ENCODE measurements at places on chromosomes 12 and 14.

GRCh38 chr12:98786653-98787052, 141.6 kb downstream of the APAF1 start:
- DNase-seq: no peak

- no peak for DNase-seq
Observed at GRCh38 chr12:50032854-50033581, 7.7 kb upstream of the RACGAP1 start.

- DNase-seq: no peak
Observed at GRCh38 chr14:89186856-89187376, 230.1 kb downstream of the FOXN3 start.

- no peak for DNase-seq
Observed at GRCh38 chr12:4833053-4833452, 76.7 kb upstream of the KCNA1 start.

DNA sequence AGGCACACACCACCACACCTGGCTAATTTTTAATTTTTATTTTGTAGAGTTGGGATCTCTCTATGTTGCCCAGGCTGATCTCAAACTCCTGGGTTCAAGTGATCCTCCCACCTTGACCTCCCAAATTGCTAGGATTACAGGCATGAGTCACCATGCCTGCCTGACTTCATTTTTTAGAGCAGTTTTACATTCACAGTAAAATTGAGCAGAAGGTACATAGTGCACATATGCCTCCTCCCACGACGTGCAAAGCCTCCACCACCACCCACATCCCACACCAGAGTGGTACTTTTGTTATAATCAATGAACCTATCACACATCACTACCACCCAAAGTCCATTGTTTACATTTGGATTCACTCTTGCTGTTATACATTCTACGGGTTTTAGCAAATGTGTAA, 62.5 kb upstream of the PLEKHG3 start:
- no peak for DNase-seq

DNA sequence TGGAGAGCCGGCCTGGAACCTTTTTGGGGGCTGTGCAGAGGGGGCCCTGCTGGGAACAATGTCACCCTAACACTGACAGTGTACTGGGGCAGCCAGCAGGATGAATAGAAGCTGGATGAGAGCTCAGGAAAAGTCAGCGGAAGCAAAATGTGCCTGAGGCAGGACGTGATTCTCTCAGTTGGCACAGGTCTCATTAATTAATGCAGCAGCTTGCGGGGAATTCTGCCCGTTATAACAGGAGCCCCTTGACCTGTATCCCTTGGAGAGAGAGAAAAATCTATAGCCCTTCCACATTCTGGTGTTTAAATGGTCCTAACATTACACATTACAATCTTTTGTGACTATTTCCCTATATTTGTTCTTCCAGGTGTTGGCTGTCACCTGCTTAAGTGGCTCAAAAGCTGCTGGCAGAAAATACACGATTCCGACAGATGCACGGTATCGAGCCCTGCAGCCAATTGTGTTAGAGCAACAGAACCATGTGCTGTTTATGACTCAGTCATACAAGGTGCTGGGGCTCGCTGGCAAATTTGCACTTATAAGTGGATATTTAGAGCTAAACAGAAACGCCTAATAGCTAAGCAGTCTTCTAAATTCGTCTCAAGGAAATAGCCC, 854.7 kb downstream of the AACS start:
- no peak for DNase-seq

DNA sequence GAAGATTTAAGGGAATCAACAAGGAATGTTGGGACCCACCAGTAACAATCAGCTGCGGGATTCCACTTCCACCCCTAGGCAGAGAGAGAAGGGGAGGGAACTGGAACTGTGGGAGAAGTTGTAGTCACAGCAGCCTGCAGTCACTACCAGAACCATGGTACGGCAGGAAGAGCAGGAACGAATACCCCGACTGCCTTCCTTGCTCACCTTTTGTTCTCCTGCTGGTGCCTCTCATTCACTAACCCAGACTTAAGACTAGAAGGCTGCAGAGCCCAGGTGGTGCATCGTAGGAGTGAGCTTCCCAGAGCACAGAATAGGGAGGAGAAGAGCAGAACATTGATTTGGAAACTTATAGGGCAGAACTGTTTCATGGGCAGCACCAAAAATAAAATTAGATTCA, 154.2 kb downstream of the DYRK2 start:
- DNase-seq: no peak

DNA sequence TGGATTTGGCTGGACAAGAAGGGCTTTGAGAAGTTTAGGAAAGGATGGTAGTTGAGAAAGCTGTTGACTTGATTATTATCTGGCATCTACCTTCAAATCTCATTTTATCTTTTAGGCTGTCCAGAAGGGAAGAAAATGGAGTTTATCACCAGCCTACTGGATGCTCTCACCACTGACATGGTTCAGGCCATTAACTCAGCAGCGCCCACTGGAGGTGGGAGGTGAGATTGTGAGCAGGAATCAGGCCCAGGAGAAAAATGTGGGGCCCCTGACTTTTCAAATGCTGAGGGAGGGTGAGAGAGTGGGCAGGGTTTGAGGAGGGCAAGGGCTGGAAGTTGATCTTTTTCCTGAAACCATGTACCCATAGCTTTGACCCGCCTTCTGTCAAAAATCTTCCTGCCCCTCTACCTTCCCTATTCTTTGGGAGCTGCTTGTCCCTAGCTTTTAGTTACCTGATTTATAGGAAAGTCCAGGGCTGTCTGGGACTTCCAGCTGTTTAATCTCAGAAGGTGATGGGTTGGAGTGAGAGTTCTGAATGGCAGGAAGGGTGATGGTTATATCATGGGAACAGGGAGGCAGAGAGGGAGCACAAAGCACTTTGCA, 134.2 kb downstream of the SMOC1 start:
- peak; percentile 42 for DNase-seq

GRCh38 chr12:95014554-95014953, 11.1 kb upstream of the NDUFA12 start:
- no peak for DNase-seq

GRCh38 chr12:6699989-6700645, 498 bp downstream of the PIANP start:
- no peak for DNase-seq

GRCh38 chr12:3896801-3897351, 23.7 kb upstream of the PARP11 start:
- DNase-seq: no peak

- no peak for DNase-seq
Observed at GRCh38 chr12:59401862-59402261, 194.0 kb upstream of the SLC16A7 start.

GRCh38 chr12:131047789-131048610, 94.3 kb downstream of the ADGRD1 start:
- DNase-seq: no peak

DNA sequence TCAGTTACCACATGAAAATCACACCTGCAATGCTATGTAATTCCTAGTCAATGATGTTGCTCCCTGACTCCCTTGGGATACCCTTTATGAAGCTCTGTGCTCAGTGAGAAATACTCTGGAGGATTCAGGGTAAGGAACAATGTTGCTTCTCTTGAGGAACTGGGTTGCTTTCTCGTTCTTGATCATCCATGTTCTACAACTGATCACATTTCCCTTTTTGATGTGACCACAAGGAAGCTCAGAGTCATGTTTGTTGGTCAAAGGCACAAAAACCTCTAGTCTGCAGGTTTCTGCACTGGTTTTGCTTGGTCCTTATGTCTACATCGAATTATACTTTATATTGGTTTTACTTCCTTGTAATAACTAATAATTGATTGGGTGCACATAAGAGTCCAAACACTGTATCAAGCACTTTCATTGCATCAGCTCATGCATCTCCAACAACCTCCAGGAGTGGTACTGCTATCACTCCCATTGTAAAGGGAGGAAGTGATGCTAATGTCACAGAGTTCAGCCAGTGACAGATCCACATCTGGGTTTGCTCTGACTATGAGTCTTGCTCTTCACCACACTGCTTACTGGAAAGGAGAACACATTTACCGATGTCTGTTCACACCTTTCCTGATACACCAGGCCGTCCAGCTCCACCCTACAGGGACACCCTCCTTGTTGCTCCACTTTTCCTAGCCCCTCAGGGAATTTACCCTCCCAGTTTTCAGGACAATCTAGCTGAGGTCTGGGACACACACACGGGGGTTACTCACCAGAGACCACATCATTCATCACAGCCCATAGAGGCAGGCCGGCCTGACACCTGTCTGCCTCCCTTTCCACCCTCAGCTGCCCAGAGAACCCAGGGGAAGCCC, 41.0 kb downstream of the CMKLR1 start:
- DNase-seq: no peak

- no peak for DNase-seq
Observed at GRCh38 chr12:107580750-107581618, 104.6 kb upstream of the PWP1 start.

DNA sequence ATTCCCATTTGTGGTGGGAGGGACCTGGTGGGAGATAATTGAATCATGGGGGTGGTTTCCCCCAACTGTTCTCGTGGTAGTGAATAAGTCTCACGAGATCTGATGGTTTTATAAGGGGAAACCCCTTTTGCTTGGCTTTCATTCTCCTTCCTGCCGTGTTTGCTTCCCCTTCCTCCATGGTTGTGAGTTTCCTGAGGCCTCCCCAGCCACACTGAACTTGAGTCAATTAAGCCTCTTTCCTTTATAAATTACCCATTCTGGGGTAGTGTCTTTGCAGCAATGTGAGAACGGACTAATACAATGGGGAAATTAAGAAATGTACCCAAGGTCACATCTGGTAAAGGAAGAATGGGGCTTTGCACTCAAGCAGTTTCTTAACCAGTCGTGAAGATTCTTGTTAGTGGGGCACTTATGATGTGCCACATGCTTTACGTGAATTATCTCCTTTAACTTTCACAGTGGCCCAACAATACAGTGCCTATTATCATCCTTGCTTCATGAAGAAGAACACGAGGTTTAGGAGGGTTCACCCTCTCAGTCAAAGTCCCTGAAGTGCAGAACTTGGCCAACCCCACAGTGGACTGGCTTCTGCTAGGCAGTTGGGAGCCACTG, 234.3 kb downstream of the EFCAB11 start:
- no peak for DNase-seq

DNA sequence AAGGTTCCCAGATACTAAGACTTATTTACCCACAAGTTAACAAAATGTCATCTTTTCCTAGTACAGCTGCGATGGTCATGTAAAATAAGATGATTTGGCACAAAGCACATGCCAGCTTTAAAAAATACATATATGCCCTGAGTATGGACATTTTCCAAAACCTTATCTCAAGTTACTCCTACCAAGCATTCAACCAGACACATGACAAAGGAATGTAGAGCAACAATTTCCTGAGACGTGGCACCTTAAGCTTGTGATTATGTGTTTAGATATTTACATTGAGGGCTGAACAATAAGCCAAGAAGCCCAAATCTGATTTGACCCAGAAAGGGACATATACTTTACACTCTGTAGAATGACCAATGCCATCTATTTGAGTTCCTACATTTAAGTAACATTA, 24.5 kb upstream of the OVCH1 start:
- DNase-seq: no peak

DNA sequence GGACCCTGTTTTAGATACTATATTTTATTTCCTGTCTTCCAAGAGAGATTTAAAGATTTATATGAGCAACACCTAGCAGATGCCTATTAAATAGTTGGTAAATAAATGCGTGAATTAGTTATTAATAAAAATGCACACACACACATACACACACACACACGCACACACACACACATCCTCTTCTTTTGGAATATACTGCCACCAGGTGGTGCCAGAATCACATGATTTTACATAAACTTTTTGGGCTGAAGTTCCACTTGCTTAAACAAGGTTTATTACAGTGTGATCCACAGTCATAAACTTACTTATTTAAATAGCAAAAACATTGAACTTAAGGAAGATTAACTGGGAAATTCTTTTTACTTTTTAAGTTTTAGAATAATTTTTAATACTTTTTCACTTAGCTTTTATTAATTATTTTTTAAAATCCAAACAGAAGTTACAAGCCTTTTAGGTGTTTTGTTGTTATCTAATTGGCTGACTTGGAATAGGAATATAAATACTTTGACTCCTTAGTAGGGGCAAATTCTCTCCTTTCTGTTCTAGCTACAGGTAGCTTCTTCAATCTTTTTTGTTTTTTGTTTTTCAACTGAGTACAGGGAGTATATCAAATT, 17.5 kb downstream of the RAD51B start:
- no peak for DNase-seq

DNA sequence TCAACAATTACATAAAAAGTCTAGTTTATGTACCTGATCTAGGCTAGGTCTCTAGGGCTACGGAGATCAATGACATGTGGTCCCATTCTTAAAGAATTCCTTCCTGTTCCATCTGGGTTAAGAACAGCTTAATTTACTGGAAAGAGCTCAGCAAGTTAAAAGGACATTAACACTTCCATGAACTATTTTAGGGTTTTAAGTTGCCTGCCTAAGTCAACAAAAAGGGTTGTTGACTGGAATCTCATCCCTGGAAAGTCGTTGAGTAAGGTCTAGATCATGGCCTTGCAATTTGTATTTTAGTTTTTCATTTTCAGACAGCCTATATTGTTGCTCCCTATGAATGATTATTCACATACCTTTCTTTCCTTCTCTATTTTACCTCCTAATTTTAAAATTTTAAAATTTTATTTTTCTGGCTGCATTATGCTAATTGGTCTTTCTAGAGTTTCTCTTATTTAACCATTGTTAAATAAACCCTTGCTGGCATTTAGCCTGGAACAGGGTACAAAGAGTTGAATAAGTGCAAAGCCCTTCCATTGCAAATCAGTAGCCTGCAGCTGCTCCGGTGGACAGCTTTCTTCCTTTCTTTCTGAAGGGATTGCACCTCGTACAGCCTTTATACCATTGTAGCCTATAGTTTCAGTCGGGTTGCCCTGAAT, 66.3 kb downstream of the VRK1 start:
- no peak for DNase-seq

DNA sequence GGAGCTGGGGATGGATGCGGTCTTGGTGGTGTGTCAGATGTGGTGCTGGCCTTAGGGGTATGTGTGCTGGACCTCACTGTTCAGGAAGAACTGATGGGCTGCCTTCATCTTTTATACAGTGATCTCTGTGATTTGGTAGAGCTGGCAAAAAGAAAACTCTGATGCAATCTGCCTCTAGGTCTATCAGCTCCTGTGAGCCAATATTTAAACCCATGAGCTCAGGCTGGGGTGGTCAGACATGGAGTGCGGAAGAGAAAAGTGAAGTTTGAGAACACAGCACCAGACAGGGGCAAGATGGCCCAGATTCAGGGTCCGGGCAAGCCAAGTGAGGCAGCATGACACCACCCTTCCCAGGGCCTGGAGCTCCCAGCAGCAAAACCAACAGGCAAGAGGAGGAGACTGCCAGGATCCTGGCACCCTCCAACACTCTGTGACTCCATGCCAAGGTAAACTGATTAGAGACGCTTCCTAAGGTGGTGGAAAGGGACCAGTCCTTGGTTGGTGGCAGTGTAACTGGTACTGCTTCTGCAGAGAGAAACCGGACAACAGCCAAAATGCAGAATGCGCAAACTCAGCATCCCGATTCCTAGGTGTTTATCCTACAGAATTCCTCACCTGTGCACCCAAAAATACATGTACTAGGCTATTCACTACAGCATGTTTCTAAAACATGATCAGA, 82.3 kb downstream of the CHGA start:
- DNase-seq: no peak

GRCh38 chr12:32025906-32026305, 66.7 kb downstream of the RESF1 start:
- DNase-seq: peak; percentile 39

GRCh38 chr12:66320996-66321395, 18.7 kb downstream of the HELB start:
- DNase-seq: no peak
